SJSA1 (cell line): ENCODE measurements at places on chromosomes 5 and 9.

DNA sequence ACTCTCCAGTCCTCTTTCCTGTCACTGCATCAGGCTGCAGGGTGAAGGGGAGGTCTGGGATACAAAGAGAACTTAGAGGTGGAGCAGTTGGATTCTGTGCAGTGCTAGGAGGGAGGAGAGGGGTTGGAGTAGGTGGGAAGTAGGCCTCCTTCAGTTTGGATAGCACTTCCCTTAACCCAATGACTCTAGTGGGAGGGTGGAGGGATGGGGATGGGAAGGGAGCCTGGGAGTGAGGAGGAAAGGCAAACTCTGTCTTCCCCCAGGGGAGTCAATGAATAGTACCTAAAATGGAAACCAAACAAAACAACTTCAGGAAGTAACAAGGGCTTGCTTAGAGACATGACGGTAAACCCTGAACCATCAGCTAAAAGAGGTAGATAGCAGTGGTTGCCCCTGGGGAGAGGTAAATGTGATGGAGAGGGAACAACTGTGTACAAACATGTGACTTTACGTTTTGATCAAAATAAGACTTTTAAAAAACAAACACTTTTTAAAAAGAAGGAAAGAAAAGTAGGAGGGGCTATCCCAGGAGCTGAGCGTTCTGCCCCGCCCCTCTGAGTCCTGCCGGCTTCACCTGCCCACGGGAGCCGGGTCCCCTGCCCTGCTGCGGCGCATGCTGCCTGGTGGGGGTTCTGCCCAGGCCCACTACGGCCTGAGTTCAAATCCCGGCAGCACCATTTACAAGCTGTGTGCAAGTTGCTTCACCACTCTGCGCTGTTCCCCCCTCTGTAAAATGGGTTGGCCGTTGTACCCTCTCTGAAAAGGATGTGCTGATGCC lies 30.9 kb downstream of the GSN start:
- no peak for DNase-seq
- H3K36me3 ChIP-seq: peaks cover 46% of the 10 kb centered on the region
- H3K4me3 ChIP-seq: no peak overlapping the region
- H3K4me1 ChIP-seq: peaks cover 9% of the 10 kb centered on the region; the same call in 1 of the 2 replicates
- no peaks in the 10 kb centered on the region for H3K27me3 ChIP-seq

DNA sequence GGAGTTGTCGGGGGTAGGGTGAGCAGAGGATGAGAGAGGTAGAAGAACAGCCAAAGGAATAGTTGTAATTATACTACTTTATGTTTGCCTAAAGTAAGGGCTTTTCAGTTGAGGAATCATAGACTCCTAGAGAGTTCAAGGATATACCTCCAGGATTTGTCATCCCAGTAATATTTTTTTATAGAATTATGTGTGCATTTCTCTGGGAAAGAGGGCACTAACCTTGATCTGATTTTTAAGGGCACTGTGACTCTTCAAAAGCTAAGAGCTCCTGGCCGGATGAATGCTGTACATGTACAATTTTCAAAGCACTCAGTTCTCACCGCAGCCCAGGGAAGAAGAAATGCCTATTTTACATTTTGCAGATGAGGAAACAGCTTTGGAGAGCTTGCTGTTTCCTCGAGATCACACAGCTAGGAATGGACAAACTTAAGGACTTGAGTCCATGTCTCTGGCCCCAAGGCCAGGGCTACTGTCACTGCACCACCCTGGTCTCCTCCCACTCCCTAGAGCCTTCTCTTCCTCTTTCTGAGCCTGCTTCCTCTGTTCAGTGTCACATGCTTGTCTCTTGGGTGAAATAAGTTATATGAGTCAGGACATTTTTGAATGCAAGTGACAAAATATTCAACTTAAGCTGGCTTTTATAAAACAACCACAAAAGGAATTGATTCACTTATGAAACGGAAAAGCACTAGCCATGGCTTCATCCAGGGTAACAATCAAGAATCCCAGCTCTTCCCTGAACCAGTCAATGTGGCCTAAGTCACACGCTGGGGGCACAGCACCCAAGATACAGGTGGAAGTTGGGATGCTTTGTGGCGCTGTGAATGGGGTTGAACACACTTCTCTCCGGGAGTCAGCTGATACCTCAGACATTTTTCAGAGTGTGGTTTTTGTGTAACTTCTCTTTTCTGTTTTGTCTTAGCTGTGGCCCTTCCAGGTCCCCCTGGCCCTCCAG lies 45.7 kb upstream of the TGFBR1 start:
- DNase-seq: no peak
- H3K36me3 ChIP-seq: no peaks in the 10 kb centered on the region
- no peak overlapping the region for H3K27ac ChIP-seq
- peaks cover 32% of the 10 kb centered on the region for H3K4me1 ChIP-seq
- no peak overlapping the region for H3K4me3 ChIP-seq

DNA sequence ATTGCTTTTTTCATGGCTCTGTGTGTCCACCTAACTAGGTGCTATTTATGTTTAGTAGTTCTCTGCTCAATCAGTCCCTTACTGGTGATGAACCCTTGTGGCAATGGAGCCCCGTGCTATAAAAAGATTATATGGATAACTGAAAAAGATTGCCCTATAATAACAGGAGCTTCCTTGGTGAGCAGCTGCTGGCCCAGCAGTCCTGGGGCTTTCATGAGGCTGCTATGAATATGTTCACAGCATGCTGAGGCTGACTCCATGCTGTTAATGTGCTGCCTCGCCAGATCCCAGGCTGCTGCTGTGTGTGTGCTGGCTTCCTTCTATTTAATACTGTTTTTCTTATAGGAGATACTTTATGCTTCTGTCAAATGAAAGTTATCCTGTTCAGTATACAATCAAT lies 357.5 kb downstream of the TAF11L14 start:
- H3K27ac ChIP-seq: no peak overlapping the region
- no peaks in the 10 kb centered on the region for H3K27me3 ChIP-seq
- DNase-seq: no peak
- H3K36me3 ChIP-seq: no peaks in the 10 kb centered on the region
- H3K4me1 ChIP-seq: no peaks in the 10 kb centered on the region

- no peak overlapping the region for H3K4me3 ChIP-seq
- DNase-seq: no peak
- H3K27me3 ChIP-seq: no peaks in the 10 kb centered on the region
- no peaks in the 10 kb centered on the region for H3K4me1 ChIP-seq
- H3K27ac ChIP-seq: no peak overlapping the region
Measured at GRCh38 chr9:2093920-2094597, 78.9 kb downstream of the SMARCA2 start.

- no peaks in the 10 kb centered on the region for H3K27me3 ChIP-seq
- no peak for DNase-seq
- no peak overlapping the region for H3K27ac ChIP-seq
- H3K36me3 ChIP-seq: no peaks in the 10 kb centered on the region
- H3K4me1 ChIP-seq: no peaks in the 10 kb centered on the region
- no peak overlapping the region for H3K4me3 ChIP-seq
Measured at GRCh38 chr9:969310-970150, 6.9 kb upstream of the DMRT3 start.

DNA sequence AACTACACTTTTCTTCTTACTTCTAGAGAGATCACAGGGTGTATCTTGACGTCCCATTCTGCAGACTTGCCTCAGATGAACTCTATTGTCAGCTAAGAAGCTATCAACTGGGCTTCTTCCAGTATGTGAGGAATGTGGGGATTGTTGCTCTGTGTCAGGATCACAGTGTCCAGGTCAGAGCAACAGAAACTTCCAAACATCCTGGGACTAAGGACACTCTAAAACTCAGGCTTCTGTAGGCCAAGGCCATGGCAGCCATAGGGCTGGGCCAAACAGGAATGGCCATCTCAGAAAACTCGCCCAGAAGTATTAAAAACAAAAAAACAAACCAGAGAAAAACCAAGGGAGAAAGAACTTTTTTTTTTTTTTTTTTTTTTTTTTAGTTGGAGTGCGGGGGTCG lies 210.0 kb upstream of the CLINT1 start:
- H3K4me1 ChIP-seq: no peaks in the 10 kb centered on the region
- H3K27ac ChIP-seq: no peak overlapping the region
- no peak overlapping the region for H3K4me3 ChIP-seq
- H3K27me3 ChIP-seq: no peaks in the 10 kb centered on the region

DNA sequence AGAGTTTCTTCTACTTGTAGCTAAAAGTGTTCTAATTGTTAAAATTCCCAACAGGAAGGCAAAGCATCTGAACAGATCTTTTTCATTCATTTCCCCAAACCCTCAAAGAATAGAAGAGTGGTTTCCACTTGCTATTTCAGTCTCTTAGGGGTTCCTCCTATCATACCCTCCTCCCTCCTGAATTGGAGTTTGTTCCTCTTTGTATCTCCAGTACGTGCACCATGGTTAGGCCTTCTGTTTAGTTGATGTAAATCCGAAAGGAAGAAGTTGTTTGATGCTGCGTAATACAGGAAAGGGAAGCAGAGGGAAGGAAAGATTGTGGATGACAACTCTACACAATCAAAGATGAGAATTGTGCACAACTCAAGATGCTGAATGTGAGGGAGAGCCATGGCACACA lies 303.6 kb downstream of the PIK3R1 start:
- no peaks in the 10 kb centered on the region for H3K36me3 ChIP-seq
- H3K4me3 ChIP-seq: no peak overlapping the region
- H3K4me1 ChIP-seq: no peaks in the 10 kb centered on the region
- DNase-seq: no peak
- no peak overlapping the region for H3K27ac ChIP-seq
- no peaks in the 10 kb centered on the region for H3K27me3 ChIP-seq

DNA sequence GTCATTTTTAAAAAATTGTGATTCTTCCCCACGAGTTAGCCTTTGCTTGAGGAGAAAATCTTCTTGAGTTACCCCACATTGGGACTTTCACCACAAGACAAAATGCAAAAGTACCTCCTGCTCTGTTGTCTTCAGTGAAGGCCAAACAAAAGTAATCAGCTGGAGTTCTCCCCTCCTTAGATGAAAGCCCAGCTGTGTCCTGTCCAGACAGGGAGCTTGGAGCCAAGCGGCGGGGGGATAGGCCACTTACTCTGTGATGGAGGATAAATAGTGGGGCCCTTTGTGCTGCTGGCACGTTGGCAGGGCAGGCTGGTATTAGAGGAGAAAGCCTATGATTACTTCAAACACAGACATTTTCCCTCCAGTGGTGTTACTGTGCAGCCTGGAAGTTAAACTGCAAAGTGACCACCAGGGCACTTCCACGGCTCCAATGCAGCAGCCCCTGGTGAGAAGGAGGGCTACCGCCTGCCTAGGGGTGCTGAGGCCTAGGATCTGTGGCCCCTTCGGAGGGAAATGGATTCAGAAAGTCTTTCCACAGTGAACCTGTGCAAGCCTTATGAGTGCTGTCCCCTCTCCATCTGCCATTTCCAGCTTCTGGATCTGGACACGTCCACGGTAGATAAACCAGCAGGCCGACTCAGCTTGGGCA lies 155.0 kb downstream of the TMEM167A start:
- no peak overlapping the region for H3K4me3 ChIP-seq
- no peak overlapping the region for H3K27ac ChIP-seq
- no peaks in the 10 kb centered on the region for H3K27me3 ChIP-seq
- no peaks in the 10 kb centered on the region for H3K36me3 ChIP-seq
- peaks cover 11% of the 10 kb centered on the region for H3K4me1 ChIP-seq
- DNase-seq: no peak

DNA sequence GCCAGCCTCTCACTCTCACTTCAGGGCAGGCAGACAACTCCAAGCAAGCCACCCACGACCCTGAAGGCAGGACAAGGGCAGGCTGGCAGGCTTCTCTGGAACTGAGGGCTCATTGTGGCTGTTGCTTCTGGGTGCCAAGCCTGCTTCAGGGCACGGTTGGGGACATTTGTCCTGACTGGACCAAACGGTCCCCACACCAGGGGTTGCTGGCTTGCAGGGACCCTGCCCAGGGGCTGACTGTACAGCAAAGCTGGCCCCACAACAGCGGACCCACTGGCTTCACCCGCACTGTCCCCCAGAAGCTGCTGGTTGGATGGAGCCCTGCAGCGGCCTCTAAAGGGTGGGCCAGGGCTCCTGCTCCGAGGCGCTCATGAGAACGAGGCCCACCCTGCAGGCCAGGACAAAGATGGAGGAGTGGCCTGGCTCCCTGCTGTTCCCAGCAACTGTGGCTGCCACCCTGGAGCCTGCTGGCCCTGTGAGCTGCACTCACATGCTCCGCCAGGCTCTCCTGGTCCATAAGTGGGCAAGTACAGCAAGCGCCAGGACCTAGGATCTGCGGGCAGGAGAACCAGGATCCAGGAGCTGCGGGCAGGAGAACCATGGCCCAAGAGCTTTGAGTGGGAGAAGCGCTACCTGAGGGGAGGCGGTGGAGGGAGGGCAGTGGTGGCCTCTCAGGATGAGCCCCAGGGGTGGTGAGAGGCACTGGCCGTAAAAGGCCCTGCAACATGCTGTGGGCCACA lies 34.4 kb upstream of the NSMF start:
- H3K4me3 ChIP-seq: no peak overlapping the region
- no peak overlapping the region for H3K27ac ChIP-seq

- peaks cover 6% of the 10 kb centered on the region for H3K4me1 ChIP-seq
- no peak for DNase-seq
- H3K27ac ChIP-seq: no peak overlapping the region
- H3K27me3 ChIP-seq: no peaks in the 10 kb centered on the region
- H3K36me3 ChIP-seq: no peaks in the 10 kb centered on the region
Measured at GRCh38 chr9:122777935-122778627, 10.7 kb upstream of the OR5C1 start.

DNA sequence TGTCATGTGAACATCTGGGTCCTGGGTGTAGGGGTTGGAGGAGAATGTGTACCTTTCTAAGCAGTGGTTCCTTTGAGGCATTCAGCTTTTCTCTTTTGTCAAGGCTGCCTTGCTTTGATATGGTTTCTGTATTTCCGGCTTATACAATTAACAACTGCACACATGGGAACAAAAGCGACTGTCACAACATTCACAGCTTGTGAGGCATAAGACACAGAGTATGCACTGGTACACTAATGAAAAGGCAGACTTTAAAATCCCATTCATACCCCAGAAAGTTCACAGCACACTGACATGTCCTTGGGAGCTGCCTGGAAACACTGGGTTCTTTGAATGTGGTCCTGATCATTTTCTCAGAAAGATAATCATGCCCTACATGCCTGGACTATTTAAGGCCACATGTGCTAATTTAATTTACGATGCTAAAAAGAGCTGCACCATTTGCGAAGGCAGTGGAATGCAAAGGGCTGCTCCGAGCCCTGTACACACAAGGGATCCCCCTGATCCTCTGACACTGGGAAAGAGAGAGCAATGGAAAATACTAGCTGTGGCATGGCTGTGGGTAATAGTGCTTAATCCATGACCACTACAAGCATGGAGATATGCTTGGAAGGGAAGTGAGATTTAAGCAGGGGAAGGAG lies 131.8 kb downstream of the EFNA5 start:
- H3K4me1 ChIP-seq: peaks cover 18% of the 10 kb centered on the region
- DNase-seq: no peak
- no peaks in the 10 kb centered on the region for H3K36me3 ChIP-seq
- H3K4me3 ChIP-seq: no peak overlapping the region
- no peak overlapping the region for H3K27ac ChIP-seq

- H3K4me3 ChIP-seq: no peak overlapping the region
- no peak overlapping the region for H3K27ac ChIP-seq
- H3K36me3 ChIP-seq: peaks cover 7% of the 10 kb centered on the region
- H3K4me1 ChIP-seq: peaks cover 18% of the 10 kb centered on the region
- no peaks in the 10 kb centered on the region for H3K27me3 ChIP-seq
Measured at GRCh38 chr5:172637110-172637580, 3.9 kb upstream of the NEURL1B start.

DNA sequence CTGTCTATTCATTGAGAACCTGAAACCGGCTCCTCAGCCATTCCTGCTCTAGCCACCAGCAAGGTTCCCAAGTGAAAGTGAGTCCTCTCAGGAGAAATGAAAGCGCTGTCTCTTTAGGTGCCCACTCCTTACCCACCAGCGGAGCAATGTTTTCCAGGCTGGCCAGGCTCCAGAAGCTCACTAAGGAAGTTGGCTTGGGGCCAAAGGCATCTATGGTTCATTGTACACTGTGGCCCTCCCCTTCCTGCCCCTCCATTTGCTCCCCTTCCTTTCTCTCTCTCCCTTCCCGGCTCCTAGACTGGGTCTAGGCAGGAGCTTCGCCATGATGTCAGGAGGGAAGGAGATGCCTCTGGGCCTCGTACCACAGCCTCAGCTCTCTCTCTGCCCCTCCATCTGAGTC lies 1.1 kb upstream of the GABRP start:
- no peaks in the 10 kb centered on the region for H3K36me3 ChIP-seq
- no peak overlapping the region for H3K27ac ChIP-seq
- DNase-seq: no peak
- no peaks in the 10 kb centered on the region for H3K27me3 ChIP-seq
